Endothelial cell (in vitro differentiated cells): ENCODE measurements at places on chromosomes 11 and 22.

DNA sequence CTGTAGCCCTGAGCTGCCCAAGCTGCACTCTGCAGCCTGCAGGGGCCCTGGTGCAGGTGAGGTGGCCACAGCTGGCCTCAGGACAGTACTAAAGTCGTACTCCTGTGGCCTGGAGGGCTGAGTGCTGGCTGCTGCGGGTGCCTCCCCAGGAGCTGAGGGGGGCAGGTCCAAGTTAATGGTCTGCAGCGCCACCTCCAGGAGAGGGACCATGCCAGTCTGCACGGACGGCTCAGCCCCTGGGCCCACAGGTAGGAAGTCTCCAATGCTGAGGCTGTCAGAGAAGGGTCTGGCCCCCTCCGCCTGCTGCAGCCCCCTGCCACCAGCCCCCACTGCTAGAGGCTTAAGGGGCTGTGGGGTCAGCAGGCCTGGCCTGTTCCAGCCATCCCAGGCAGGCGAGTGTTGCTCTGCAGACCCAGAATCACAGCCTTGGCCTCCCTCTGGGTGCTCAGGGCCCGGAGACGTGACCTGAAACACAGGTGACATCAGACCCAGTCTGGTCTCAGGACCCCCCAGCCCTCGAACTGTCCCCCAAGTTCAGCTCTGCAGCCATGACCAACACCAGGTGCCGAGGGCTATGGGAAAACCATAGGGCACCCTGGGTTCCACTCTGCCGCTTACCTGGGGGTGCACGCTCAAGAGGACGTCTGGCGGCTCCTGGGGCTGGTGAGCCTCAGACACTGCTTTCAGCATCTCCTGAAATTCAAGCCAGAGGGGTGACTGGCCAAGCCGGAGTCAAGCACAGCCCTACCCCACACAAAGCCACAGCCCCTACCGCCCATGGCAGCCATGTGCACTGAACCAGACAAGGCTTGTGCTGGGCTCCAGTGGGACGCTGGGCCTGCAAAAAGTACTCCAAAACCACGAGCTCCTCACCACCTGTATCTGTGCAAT lies 20.8 kb downstream of the SELENOO start:
- no peak overlapping the region for H3K27ac ChIP-seq
- peaks cover 12% of the 10 kb centered on the region for H3K27me3 ChIP-seq
- DNase-seq, result no peak
- peaks cover 18% of the 10 kb centered on the region for H3K36me3 ChIP-seq
- H3K4me3 ChIP-seq, result no peak overlapping the region

DNA sequence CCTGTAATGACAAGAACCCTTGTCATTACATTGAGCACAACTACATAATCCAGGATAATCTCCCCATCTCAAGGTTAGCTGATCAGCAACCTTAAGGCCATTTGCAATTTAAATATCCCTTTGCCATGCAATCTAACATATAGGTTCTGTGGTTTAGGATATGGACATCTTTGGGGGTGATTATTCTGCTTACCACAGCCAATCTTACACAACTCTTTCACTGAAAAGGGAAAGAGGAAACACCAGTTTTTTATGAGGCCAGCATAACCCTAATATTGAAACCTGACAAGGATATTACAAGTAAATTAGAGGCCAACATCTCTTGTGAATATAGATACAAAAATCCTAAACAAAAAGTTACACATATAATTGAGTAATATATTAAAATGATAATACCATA lies 78.5 kb downstream of the CYP2R1 start:
- H3K4me1 ChIP-seq, result no peaks in the 10 kb centered on the region
- H3K27ac ChIP-seq, result no peak overlapping the region
- H3K36me3 ChIP-seq, result no peaks in the 10 kb centered on the region
- H3K27me3 ChIP-seq, result no peaks in the 10 kb centered on the region
- no peak overlapping the region for H3K4me3 ChIP-seq

GRCh38 chr11:11661326-11662040 lies 39.7 kb upstream of the GALNT18 start:
- H3K27ac ChIP-seq, result peak overlapping the region; percentile 36
- H3K36me3 ChIP-seq, result peaks cover 5% of the 10 kb centered on the region
- H3K4me3 ChIP-seq, result no peak overlapping the region
- H3K27me3 ChIP-seq, result peaks cover 2% of the 10 kb centered on the region
- no peak for DNase-seq

DNA sequence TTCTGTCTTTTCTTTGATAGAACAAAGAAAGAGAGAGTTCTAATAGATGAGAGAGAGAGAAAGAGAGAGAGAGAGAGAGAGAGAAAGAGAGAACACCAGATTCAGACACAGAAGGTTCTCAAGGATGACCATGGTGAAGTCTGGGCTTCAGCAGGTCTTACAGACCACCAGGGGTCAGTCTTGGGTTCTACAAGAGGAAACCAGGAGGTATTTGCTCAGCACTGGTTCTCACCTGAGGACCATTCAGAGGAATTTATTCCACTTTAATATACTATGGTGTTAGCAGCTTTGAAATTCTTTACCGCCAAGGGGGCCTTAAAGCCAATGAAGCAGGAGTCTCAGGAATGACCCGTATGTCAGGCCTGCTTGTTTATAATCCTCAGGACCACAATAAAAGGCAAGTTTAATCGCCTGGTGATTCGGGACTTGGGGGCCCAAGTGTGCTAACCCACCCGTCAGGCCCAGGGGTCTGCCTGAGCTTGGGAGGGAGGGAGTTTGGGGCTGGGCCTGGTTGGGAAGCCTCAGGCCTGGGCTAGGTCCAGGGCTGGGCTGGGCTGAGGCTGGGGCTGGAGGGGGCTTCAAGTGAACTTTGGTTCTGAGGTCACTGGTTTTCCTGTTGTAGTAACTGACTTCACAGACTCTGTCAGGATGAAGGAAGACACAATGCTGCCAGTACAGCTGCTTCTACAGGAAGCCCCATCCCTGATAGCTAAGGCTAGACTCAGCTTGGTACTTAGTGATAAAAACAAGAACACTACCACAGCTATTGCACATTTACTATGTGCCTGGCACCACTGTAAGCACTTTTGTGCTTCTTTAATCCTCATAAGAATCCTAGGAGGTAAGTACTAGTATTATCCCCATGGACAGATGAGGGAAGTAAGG lies 179.2 kb upstream of the ZBED5 start:
- peak; percentile 46 for DNase-seq
- no peak overlapping the region for H3K27ac ChIP-seq
- peaks cover 4% of the 10 kb centered on the region for H3K27me3 ChIP-seq
- H3K36me3 ChIP-seq, result no peaks in the 10 kb centered on the region
- H3K4me3 ChIP-seq, result no peak overlapping the region

- H3K4me1 ChIP-seq, result no peaks in the 10 kb centered on the region
- H3K36me3 ChIP-seq, result no peaks in the 10 kb centered on the region
- DNase-seq, result no peak
Observed at GRCh38 chr11:58471892-58472291, 29.9 kb upstream of the OR5B12 start.
